T follicular helper cell (primary cell): ENCODE measurements at places on chromosomes 7 and 10.

GRCh38 chr7:84176716-84177115 lies 17.9 kb downstream of the SEMA3A start:
- no peak for DNase-seq

DNA sequence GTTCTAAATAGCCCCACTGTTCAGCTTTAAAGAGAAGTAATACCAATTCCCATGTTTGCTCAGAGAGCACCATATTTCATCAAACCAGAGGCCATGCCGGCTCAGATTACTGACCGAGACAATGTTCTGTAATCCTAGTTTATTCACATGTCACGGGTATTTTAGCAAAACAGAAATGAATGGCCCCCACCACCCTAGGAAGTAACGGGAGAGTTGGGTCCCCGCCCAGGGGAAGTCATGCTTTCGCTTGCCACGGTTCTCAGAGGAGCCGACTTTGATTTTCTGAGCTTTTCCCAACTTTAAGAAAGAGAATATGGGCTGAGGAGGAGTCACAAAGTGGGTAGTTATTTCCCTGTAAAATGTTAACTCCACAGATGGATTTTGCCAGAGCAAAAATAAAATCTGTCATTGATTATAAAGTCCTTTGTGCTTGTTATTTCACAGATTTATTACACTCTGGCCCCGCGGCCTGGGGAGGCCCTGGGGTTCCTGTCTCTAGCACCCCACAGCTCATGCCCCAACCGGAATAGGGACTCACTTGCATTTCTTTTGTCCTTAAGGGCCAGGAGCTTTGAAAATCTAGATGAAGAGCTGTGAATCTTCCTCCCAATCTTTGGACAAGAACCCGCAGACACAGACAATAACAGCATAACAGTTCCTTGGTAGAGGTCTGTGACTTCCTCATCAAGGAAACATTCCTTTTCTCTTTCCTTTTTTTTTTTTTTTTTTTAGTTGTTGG lies 3.7 kb upstream of the GDF10 start:
- DNase-seq: no peak

GRCh38 chr7:45938626-45939302 lies 17.7 kb upstream of the IGFBP3 start:
- DNase-seq: no peak

- DNase-seq: no peak
Observed at GRCh38 chr10:98374217-98374985, 40.6 kb downstream of the PYROXD2 start.

DNA sequence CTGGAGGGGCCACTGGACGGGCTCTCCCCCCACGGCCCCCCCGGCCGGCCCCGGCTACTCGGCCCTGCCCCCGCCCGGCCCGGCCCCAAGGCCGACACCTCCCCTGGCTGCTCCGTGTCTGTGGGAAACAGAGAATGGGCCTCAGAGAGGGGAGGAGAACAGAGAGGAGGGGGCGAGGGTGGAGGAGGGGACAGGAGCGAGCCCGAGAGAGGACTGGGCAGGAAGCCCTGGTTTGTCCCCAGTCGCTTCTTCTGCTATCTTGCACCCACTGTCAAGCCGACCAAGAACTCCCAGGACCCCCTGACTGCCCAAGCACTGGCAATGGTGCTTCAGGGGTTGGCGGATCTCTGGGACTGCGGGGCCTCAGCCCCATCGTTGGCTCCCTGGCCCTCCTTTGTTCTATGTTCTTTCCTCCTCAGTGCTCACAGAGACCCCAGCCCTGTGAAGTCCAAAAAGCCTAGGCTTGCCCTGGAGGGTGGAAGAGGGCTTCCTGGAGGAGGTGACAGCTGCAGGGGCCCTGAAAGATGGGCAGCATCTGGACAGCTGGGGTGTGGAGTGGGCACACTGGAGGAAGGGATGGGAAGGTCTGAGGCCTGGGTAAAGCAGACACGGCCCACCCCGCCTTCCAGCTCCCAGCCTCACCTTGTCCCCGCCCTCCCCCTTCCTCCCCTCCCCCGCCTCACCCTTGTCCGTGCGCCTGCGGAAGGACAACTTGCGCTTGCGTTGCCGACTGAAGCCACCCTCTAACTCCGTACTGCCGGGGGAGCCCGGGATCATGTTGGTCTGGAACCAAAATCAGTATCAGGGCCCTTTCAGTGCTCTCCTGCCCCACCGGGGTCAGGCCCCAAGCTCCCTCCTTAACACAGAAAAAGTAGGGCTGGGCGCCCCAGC lies 30.1 kb downstream of the KCNH2 start:
- no peak for DNase-seq

GRCh38 chr7:70712942-70713341 lies 419.0 kb upstream of the GALNT17 start:
- no peak for DNase-seq
